ENCODE measurements at places on chromosomes 11 and 22. TPM values are rescaled to one million over a fixed set of nuclear protein-coding genes. Genes with fewer than 3 reads are reported as not detected.

The OR6A2 gene
- total RNA-seq = not detected

The GDPD4 gene
- not detected for total RNA-seq

The CSNK2A3 gene
- total RNA-seq = 2.2 TPM

The NDUFV1 gene
- total RNA-seq = 279 TPM

The MOV10L1 gene
- total RNA-seq = not detected

The C11orf65 gene
- total RNA-seq = 1.0 TPM

The SLC37A4 gene
- 33.4 TPM for total RNA-seq

The ALDH3B2 gene
- not detected for total RNA-seq

The C1QTNF5 gene
- not detected for total RNA-seq

The IGF2 gene
- total RNA-seq = 26.5 TPM

The ANO9 gene
- 41.7 TPM for total RNA-seq

The SMIM35 gene
- total RNA-seq = 0.22 TPM

The GLYATL1 gene
- not detected for total RNA-seq

The OR10D3 gene
- total RNA-seq = not detected

The SGSM1 gene
- 0.29 TPM for total RNA-seq

The KCTD14 gene
- total RNA-seq = 0.17 TPM

The P2RY2 gene
- not detected for total RNA-seq

The VSIG10L2 gene
- total RNA-seq = not detected

The POU2AF2 gene
- total RNA-seq = not detected

The TRIM48 gene
- total RNA-seq = not detected

The OR8H3 gene
- total RNA-seq = not detected

The NXPE4 gene
- not detected for total RNA-seq

The ABCC8 gene
- total RNA-seq = not detected

The MPEG1 gene
- total RNA-seq = not detected

The RIC3 gene
- 5.0 TPM for total RNA-seq

The HEPN1 gene
- total RNA-seq = not detected

The ESAM gene
- 0.75 TPM for total RNA-seq

The MFRP gene
- not detected for total RNA-seq

The PLA2G6 gene
- total RNA-seq = 69.5 TPM

The PDGFB gene
- total RNA-seq = 13.3 TPM
